ENCODE measurements at places on chromosomes 1 and 21.
A peak's percentile ranks its signal among the peaks of the same experiment; 100 is the strongest.

- DNase-seq = no peak
Measured at GRCh38 chr1:222229672-222230312, 318.1 kb downstream of the HHIPL2 start.

DNA sequence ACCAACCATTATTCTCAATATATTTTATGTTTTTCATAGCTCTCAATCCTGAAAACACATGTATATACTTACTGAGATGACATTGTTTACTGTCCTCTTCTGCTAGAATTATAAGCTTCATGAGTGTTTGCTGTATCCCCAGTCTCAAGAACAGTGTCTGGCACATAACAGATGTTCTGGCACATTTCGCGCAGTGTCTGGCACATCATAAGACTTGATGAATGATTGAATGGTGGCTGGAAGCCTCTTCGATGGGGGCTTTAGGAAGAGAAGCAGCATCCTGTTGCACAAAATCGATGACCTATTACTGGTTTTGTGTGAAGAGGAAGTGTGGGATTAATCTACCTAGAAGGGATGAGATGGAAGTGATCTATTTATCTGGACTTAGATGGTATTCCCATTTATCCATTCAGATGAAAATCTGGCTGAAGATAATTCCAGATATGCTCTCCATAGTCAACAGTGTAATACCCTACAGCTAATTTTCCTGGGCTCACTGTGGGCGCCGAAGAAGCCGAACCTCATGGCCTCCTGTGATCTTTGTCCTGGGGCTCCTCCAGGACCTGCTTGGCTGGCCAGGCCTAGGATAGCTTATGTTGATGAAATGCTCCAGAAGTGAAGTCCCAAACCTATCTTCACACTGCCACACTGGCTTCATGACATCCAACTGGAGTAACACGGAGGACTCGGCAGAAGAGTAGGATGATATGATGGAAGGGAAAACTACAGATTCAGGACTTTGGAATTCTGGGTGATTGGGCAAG, 26.5 kb downstream of the CD34 start:
- no peak for DNase-seq

DNA sequence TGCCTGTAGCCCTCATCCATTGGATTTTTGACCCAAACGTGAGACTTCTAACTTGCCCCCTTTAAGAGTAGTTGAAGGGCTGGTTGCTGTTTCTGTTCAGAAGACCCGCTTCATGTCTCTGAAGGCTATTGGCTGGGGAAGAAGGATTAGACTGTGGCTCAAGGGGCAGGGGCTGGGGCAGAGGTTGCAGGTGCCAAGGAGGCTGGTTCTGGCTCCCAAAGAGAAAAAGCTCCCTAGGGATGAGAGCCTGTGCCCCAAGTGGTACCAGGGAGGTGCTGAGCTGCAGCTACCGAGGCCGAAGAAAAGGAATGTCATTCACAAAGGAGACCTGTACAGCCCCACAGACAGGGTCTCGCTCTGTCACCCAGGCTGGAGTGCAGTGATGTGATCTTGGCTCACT, 5.8 kb downstream of the WNT3A start:
- no peak for DNase-seq

GRCh38 chr1:91124989-91125417, 103.2 kb upstream of the ZNF644 start:
- DNase-seq = peak; percentile 26

- DNase-seq = no peak
Measured at GRCh38 chr1:54237586-54237985, 37.6 kb downstream of the MRPL37 start.

GRCh38 chr1:158570480-158570879, at the start of gene OR6P1:
Gene OR6P1 (minus strand): TSS chr1:158570580. CDS start chr1:158563604, 6,976 bp downstream.
- DNase-seq = no peak

DNA sequence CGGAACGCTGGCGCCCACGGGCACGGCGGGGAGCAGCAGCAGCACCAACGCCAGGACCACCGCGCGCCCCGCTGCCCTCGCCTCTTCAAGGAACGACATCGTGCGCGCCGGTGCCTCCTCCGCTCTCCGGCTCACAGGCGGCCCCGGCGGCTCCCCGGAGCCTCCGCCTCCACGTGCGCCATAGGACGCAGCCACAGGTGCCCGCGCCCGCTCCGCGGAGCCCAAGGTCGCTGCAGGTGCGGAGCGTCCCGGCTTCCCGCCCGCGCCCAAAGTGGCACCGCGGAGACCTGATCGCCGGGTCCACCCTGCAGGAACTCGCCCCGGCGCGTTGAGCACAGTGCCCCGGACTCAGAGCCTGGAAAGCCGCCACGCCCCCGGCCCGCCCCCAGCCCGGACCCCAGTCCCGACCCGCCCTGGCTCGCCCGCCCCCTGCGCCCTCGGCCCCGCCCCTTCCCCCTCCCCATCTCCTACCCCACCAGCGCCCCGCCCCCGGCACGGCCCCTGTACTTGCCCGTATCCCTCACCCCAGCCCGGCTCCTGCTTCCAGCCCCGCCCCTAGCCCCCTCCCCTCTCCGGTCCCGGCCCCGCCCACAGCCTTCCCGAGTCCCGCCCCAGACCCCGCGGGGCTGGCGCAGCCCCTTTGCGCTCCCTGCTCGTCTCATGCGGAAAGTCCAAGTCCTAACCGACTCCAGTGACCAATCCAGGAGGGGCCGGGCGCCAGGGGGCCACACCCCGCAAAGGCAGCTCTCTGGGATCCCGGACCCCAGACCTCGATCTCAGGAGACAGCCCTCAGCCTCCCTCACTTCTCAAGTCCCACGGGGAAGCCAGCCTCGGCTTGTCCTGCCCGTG, at the start of gene MEGF6:
MEGF6 (minus strand) TSS at position 339 of the 850 bp plus-strand sequence; CDS start at position 99, 240 bp downstream.
- DNase-seq = peak; percentile 51

DNA sequence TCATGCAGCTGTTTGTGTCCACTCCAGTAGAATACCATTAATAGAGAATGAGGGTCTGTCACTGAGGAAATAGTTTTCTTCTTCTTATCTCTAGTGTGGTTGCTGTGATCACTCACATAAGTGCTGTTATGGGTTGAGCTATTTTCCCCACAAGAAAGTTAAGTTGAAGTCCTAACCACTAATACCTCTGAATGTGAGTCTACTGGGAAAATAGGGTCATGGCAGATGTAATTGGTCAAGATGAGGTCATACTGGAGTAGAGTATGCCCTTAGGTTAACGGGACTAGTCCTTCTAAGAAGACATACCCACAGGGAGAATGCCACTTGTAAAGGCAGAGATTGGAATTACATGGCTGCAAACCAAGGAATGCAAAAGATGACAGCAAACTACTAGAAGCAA, 70.5 kb upstream of the COL24A1 start:
- no peak for DNase-seq

- DNase-seq = peak; percentile 28
Measured at GRCh38 chr1:229430761-229431283, 3.1 kb downstream of the ACTA1 start.

DNA sequence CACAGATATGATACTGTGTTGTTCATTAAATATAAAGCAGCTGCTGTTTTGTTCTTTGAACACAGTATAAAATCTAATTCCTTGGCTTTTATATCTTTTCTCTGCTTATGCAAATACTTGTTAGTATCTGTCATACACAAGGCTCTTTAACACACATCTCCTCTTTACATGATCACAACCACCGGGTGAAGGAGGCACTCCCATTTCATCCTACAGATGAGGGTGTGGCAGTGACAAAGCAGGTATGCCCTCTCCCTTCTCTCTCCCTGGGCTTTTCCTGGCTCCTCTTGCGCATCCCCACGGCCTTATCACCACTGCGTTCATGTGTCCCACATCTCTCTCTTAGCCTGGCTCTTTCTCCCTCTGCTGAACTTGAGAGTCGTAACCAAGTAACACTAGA, 38.2 kb downstream of the JUN start:
- no peak for DNase-seq

- DNase-seq = no peak
Measured at GRCh38 chr1:153957744-153958110, 685 bp downstream of the CRTC2 start.

- no peak for DNase-seq
Measured at GRCh38 chr1:203873094-203873493, 11.7 kb downstream of the SNRPE start.

DNA sequence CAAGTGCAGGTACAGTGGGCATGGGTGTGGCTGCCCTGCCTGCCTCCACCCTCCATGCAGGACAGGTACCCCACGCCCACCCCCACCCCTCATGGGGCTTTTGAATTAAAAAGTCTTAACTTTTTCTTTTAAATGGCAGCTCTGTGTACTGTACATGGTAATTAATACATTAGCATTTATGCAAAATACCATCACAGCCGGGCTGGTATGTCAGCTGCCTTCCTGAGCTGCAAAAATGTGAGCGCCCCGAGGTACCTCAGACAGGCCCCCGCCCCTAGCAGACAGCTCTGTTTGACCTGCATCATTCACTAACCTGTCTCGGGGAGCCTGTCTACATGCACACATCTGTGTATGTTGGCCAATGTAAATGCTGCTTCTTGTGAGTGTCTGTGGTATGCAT, 42.2 kb upstream of the POU3F1 start:
- no peak for DNase-seq

GRCh38 chr1:236343246-236343870, 50.7 kb upstream of the EDARADD start:
- DNase-seq = no peak

GRCh38 chr1:20290624-20291597, at the start of gene VWA5B1:
Gene VWA5B1 (plus strand): TSS chr1:20290875. CDS start chr1:20310602, 19,727 bp downstream.
- no peak for DNase-seq

GRCh38 chr1:185215911-185216310, 58.9 kb downstream of the SWT1 start:
- DNase-seq = no peak

- no peak for DNase-seq
Measured at GRCh38 chr1:156241926-156242325, at the start of gene BGLAP. Gene BGLAP (plus strand): TSS chr1:156242184. CDS start chr1:156242232, 48 bp downstream.

- DNase-seq = no peak
Measured at GRCh38 chr1:42117214-42117613, 36.0 kb upstream of the GUCA2B start.

DNA sequence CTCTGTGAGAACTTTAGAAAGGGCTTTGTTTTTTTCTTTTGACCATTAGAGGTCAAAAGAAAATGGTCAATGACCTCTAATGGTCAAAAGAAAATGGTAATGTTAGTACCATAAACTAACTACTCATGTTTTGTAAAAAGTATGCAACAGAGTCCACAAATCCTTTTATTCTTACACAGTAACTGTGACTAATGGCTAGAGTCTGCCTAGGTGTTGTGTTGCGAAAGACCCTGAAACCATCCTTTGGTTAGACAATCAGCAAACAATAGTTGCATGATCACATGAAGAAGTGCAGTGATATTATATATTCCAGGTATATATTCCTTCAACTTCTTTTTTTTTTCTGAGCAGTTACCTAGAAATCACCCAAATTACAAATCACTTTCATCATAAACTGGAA, 40.9 kb downstream of the NEGR1 start:
- DNase-seq = no peak

GRCh38 chr1:230824919-230825721, 43.2 kb downstream of the C1orf198 start:
- DNase-seq = no peak

DNA sequence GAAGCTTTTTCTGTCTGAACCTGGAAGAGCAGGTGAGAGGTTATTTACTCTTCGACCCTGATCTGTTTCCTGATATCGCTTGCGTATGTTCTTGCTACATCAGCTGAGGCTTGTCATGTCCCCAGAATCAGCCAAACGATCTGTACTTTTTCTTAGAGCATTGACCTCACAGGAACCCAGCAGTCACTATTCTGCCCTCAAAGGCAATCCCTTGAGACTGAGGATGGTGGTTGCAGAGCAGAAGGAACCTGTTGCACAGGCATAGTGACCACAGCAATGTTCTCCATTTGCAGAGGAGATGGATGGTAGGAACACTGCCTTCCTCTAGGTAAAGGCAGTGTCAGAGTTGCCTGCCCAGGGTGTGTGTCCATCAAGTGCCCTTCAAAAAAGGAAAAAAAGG, 11.3 kb upstream of the LACTBL1 start:
- DNase-seq = no peak

DNA sequence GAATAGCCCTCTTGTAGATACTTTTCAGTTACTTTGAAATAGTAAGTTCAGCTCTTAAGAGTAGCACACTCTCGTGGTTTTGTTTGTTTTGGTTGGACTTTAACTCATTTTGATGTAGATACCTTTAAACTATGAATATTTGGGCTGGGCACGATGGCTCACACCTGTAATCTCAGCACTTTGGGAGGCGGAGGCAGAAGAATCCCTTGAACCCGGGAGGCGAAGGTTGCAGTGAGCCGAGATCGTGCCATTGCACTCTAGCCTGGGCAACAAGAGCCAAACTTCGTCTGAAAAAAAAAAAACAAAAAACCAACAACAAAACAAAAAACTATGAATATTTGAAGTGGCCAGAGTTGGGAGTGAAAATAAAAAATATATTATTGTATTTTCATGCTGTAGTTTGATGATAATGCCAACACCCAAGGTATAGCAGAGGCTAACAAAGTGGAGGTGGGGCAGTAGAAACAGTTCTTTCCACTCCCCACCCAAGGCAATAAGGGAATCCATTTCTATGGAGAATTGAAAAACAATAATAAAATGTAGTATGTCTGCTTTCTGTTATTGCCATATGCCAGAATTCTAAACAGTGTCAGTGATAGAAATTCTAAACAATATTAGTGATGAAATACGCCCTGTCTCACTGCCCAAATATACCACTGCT, 1.7 kb downstream of the ZNF326 start:
- DNase-seq = no peak

DNA sequence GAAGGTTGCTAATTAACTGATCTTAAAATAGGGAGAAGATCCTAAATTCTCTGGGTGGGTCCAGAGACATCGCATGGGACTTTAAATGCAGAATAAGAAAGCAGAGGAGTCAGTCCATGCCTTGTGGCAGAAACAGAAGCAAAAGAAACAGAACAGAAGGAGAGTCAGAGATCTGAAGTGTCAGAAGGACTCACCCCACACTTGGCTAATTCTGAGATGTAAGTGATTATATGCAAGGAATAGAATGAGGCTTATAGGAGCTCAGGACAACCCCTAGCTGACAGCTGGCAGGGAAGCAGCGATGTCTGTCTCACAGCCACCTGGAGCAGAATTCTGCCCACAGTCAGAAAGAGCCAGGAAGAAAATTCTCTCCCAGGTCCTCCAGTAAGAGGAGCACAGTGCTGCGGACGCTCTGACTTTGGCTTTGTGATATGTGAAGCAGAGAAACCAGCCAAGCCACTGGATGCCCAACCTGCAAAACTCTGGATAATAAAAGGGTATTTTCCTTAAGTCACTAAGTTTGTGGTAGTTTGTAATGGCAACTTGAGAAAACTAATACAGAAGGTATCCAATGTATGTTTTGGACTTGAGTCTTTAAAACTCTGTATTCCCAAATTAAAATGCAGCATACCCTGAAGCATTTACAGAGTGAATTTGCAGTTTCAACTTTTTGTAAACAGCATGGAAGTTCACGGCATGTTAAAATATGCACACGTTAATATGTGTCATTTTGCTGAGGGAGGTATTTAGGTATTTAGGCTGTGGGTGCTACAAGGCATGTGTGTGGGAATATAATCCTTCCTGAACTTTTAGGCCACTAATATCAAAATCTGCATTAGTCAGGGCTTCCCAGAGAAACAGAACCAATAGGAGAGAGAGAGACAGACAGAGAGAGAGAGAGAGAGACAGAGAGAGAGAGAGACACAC, 388.5 kb downstream of the PCP4 start:
- DNase-seq = no peak

Measured in activated T-cell treated with anti-CD3 and anti-CD28 coated beads for 24 hours (primary cell).